ENCODE measurements at places on chromosomes 4 and X.

DNA sequence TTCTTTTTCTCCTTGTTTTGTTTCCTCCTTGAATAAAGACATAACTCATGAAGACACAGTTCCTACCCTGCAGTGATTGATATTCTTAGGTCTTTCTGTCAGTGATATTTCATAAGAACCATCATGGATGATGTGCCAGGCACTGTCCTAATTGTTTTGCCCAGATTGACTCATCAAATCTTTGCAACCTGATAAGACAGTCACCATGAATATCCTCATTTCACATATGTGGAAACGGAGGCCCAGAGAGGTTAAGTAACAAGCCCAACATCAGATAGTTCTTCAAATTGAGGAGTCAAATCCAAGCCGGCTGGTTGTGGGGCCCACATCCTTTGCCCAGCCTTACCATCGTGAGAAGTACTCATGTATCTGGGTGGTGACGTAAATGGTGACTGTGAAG is 69.9 kb downstream of the SEL1L3 start:
- no peak for DNase-seq

- no peak for DNase-seq
Observed at GRCh38 chr4:37890801-37891259, at the start of gene TBC1D1. TSS of gene TBC1D1 (plus strand) at chr4:37891084. CDS start at chr4:37902096, 11,012 bp downstream.

DNA sequence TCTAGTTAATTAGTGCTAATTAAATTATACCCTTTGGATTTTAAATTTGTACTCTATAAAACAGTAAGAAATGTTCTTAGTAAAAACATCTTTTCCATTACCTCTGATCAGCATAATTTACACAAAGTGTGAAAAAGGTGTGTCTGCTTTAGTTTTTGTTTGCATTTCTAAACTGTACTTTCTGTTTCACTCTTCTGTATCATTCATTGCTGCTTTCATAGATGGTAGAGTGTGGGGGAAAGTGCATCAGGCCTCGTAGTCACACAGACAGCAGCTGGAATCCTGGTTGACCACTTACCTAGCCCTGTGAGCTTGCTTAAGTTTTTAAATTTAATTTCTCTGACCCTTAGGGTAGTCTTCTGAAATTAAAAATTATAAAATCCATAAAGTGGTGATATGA is 275.4 kb upstream of the PITX2 start:
- no peak for DNase-seq

- DNase-seq: no peak
Observed at GRCh38 chr4:27789773-27790172, 929.1 kb downstream of the STIM2 start.

GRCh38 chr4:113410686-113411085 is 350.9 kb downstream of the CAMK2D start:
- DNase-seq: no peak

DNA sequence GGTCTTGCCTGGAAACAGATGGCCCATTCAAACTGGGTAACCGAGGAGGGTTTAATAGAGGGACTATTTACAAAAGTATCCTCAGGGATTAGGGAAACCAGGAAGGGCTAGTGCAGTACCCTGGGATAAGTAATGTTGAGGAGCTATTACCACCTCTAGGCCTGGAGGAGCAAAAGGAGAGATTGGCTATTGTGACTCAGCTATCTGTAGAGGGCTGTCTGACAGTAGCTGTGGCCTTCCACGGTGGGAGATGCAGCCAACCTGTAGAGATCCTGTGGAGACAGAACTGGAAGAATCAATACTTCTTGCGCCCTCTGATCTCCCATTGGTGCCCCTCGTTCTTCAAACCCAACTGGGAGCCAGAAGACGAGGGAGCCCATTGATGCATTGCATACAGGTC is 34.1 kb upstream of the RPS6KA3 start:
- no peak for DNase-seq

- no peak for DNase-seq
Observed at GRCh38 chrX:101483705-101484104, 1.6 kb upstream of the ARMCX4 start.

DNA sequence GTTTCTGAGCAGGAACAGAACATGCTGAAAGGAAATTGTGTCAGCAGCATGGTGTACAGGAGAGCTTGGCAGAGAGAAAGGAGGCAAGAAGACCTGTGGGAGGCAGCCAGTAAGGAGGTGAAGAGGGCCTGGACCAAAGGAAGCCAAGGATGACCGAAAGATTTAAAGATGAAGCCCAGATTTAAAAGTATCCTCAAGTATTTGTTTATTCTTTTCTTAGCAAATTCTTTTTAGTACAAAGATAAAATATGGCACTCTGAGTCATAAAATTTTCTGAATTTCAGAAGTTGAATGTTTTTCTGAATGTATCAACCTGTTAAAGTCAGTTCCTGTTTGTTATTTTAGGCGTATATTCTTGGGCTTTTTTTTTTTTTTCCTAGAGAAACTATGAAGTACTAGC is 3.5 kb downstream of the PKD2 start:
- no peak for DNase-seq

- no peak for DNase-seq
Observed at GRCh38 chr4:85995361-85995760, 364.5 kb downstream of the MAPK10 start.

DNA sequence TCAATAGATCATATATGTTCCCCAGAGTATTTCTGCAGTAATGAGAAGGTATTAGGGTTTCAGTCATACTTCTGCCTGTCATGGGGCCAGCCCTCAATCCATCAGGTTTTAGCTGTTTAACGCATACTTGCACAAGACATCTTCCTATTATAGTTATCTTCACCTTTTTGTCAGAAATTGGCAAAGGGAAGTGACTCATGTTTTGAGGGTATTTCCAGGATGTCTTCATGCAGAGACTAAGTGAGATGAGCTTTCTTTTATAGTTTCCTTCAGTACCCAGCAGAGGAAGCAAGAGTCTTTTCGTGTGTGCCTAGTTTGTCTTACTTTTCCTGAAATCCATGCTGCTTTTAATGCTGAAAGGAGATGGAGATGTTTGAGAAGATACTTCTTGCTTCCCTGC is 9.5 kb downstream of the CSTF2 start:
- no peak for DNase-seq

DNA sequence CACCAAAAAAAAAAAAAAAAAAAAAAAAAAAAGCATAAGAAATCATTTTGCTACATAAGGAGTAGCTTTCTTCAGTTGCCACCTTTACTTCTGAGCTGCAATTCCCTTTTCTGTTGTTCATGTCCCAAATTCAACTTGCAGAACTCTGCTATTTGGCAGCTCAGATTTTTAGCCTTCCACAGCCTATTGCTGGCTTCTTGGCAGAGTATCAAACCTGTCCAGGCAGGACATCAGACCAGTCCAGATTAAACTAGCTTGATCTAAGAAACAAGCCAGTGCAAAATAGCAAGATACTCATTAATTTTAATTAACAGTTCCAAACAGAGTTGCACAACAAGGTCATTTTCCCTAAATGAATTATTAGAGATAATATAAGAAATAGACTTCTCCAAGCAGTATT is 123.6 kb upstream of the NR3C2 start:
- no peak for DNase-seq

DNA sequence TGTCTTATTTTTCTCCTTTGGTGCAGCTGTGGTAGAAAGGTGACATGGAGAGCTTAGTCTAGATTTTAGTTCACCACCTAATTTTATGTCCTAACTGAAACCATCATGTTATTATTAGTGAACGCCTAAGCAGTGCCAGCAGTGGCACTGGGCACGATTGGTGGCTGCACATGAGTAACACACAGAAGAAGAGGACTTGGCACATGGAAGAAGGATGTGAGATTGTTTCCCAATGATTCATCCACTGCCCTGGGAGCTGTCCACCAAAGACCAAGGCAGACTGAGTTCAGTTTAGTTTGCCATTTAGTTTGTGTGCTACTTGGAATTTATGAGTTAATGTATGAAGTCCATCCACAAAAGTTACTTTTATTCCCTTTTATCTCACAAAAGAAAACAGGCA is 68.1 kb upstream of the NAP1L5 start:
- DNase-seq: no peak

DNA sequence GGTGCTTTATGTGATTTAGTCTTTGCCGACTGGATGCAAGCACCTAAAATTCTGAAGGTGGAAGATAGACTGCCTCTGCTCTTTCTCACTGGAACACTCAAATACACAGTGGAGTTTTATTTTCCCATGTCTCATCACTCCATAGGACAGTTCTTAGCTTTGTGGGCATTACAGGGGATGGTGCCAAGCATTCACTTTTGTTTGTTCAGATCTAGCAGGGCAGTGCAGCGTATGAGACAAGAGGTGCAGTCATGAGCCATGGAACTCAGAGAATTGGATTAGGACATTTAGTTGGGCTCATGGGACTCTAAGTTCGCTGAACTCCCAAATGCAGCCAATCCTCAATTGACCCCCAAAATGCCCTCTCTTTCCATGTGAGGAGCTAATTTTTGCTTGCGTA is 1136.9 kb upstream of the PRKX start:
- DNase-seq: no peak

GRCh38 chr4:173119818-173120217 is 48.8 kb upstream of the GALNT7 start:
- no peak for DNase-seq

- DNase-seq: no peak
Observed at GRCh38 chrX:14291666-14292500, 237.5 kb upstream of the GLRA2 start.

GRCh38 chr4:173012608-173013007 is 156.0 kb upstream of the GALNT7 start:
- no peak for DNase-seq

- no peak for DNase-seq
Observed at GRCh38 chr4:144480068-144480467, 165.9 kb upstream of the HHIP start.

DNA sequence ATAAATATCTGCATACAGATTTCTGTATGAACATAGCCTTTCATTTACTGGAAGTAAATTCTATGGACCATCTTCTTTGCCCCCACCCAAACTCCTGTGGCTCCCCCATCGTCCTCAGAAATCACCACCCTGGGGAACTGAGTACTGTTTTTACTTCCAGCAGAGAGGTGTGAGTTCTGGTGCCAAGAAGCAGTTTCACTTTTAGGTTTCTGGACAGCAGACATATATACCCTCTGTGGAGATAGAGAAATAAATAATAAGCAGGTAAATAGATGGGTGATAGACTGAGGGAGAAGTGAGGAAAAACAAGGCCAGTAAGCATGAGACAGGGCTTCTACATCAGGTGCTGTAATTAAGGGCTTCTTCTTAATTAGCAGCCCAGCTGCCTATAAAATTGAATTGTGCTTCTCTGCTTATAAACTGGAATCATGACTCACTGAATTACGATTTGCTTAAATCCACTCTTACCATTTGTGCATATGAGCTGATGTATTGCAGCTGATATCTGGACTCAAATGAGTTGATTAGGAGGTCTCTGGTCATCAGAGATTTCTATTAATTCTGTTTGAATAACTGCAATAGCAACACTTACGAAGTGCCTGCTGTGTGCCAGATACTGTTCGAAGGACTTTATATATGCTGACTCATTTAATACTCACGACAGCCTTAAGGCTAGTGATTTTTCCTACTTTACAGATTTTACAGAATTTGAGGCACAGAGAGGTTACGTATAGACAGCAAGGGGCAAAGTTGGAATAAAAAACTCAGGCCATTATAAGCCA is 60.8 kb upstream of the DHX15 start:
- no peak for DNase-seq

DNA sequence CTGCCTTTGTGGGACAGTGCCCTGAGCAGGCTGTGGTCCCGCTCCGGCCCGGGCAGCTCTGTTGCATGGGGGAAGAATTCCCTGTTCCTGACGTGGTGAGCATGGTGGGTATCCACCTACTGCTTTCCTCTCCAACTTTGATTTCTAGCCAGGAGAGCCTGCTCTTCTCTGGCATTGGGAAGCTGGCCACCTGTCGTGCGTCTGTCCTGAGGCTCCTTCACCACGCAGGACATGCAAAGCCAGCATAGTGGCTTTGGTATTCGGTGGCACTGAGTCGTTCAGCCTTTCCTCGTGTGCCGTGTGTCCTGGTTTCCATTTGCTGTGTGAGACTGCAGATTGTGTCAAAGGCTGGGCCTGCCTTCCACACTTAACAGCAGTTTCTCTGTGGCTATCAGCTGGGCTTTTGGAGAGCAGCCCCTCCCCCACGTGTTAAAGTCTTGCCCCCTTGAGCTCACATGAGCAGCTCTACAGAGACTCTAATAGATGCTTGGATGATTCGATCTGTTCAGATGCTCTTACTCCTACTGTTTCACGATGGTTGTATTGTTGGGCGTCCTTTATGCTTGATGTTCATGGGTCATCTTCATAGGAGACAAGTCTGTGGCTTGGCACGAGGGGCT is 46.3 kb upstream of the CLCN4 start:
- DNase-seq: no peak

DNA sequence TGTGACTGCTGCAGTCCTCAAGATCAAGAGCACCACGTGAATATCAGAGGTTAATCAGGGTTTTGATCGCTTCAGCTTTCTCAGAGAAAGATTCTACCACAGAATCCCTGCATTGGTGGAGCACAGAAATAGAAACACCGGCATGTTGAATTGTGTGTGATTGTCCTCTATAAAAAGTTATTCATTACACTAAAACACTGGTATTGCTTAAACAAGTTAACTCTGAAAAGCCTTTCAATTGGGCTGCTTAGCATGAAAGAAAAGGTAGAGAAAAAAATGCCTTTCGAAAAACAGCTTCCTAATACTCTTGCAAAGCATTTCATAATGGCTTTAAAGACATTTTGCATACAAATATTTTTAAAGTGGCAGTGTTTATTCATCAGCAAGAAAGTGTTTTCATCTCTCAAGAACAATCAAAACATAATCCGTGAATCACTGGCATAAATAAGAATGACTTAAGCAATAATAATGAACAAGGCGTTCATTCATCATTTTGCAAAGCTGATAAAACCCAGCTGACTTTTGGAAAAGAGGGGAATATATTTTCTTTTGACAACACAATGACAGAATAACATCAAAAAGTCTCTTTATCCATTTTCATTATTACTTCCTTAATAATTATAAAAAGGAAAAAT is 61.1 kb downstream of the HELT start:
- DNase-seq: no peak

- no peak for DNase-seq
Observed at GRCh38 chr4:74794382-74795010, at the start of gene BTC. TSS of gene BTC (minus strand) at chr4:74794523. CDS start at chr4:74794325, 198 bp downstream.

DNA sequence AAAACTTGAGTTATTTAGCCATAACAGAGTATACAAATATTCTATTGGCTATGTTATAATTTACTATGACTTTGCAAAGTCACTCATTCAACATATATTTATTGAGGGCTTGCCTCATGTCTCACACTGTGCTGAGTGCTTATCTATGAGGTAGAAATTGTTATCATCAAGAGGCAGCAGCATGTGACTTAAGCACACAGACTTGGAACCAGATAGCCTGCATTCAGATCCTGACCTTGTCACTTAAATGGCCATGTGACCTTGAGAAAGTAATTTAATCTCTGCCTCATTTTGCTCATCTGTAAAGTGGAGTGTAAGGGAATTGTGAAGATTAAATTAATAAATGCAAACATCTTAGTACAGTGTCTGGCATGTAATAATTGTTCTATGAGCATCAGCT is 10.1 kb upstream of the EXOSC9 start:
- DNase-seq: no peak

GRCh38 chr4:48187813-48188212 is 53.8 kb upstream of the TXK start:
- DNase-seq: peak; percentile 72

GRCh38 chr4:64781737-64782326 is 372.6 kb upstream of the TECRL start:
- DNase-seq: peak; percentile 17

GRCh38 chr4:84677093-84677492 is 94.2 kb downstream of the CDS1 start:
- DNase-seq: no peak

- DNase-seq: no peak
Observed at GRCh38 chrX:104309169-104309568, 54.4 kb upstream of the ESX1 start.

All from CMK (cell line).